Activated T-helper 1 cell treated with anti-CD3 and anti-CD28 coated beads, Interleukin-2, amount 50 U/mL, for 16 hours (primary cell): ENCODE measurements at places on chromosomes 6 and 20.

DNA sequence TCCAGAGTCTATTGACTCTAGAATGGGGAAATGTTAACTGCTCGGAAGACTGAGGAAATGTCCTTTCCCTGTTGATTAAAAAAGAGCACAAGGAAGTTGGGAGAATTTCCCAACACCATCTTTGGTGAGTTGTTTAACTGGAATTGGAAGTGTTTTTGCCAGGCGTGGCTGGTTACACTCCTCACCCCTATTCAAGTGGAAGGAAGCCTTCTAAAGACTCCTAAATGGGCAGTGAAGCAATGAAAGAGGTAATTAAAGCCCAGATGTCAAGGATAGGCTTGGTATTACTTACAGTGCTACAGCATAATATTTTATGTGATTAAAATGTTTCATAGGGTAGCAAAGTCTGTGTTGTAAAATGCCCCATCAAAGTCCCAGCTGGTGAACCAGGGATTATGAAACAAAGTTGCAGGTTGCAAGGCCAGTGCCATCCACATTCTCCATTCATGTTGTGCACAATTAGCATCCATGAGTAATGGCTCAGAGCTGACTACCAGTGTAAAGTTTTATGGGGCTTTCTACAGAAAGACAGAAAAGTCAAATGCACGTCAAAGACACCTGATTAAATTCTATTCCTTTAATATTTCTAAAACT is 52.6 kb downstream of the BTBD3 start:
- DNase-seq = no peak

DNA sequence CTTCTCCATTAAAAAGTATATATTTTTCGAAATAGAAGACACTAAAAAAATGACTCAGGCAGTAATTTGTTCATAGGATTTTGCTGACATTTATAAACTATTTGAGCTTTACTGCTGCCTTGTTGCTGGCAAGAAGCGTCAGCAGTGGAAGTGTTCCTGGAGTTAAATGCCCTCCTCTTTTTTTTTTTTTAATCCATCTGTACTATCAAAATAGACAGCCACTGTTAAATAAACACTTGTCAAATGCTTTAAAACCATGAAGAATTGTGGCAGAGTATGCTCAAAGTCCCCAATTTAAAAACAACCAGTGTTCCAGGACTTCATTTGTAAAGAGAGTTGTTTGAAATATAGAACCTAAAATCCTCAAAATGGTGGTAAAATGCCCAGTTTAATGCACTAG is 253.8 kb downstream of the NKAIN2 start:
- DNase-seq = no peak

DNA sequence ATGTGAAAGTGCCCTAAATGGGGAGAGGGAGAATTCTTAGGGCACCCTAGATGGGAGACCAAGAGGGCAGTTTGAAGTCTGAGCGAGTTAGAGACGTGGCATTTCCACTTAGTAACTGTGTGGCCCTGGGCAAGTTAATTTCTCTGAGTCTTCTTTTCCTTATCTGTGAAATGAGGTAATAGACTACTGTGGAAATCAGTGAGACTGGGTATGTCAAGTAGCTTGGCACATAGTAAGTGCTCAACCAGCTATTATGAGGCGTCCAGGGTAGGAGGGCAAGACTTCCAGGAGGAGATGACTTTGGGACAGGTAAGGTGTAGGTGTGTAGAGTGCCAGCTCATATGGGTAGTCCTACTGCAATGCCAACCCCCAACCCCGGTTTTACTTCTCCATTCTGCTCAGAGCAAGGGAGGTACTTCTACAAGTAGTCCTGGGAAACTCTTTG is 770 bp downstream of the KIF3B start:
- no peak for DNase-seq

DNA sequence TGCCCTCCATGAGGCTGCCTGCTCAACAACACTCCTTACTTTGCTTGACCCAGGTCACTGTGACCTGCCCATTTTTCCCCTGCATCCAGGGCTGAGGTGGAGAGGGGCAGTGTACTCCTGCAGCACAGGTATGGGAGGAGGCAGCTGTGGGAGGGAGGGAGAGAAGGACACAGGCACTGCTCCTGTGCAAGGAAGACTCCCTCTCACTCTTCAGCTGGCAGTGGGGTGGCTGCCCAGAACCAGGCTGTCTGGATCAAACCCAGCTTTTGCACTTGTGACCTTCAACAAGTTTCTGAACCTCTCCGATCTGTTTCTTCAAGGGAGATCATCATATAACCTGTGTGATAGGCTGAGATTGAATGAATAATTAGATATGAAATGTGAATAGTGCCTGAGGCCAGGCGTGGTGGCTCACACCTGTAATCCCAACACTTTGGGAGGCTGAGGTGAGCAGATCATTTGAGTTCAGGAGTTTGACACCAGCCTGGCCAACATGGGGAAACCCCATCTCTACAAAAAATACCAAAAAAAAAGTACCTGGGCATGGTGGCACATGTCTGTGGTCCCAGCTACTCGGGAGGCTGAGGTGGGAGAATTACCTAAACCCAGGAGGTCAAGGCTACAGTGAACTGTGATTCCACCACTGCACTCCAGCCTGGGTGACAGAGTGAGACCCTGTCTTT is 14.1 kb downstream of the TGIF2 start:
- DNase-seq = no peak

DNA sequence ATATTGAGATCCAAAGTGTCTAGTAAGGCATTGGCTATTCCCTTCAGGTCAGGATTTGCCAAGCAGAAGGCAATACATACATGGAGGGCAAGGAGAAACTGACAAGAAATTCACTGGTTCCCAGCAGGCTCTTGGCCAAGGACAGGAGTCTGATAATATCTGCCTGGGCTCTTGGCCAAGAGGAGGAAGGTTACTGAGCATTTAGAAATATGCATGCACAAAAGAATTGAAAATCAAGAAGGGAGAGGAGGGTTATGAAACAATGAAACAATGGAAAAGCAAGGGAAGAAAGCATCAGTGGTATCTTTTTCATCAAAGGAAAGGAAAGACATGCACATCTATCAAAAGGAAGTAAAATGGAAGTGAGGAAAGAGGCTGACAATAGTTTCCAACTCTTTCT is 42.4 kb downstream of the ARHGAP18 start:
- DNase-seq = no peak

GRCh38 chr20:17676378-17676759 is 5.7 kb downstream of the RRBP1 start:
- DNase-seq = no peak

- no peak for DNase-seq
Measured at GRCh38 chr6:154164397-154164796, 125.4 kb downstream of the OPRM1 start.

DNA sequence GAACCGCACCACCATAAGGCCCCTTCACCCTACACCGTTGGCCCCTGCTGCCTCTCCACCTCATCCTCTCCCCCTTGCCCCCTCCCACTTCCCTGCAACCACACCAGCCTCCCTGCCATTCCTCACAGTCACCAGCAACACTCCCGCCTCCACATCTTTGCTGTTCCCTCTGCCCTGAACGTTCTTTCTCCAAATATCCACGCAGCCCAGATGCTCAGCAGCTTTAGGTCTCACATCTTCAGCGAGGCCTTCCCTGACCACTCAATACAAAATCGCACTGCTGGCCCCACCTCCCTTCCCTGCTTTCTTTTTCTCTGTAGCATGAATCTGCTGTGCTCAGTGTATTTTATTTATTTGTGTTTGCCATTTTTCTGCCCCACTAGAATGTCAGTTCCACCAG is 20.5 kb downstream of the ITPR3 start:
- DNase-seq = no peak

DNA sequence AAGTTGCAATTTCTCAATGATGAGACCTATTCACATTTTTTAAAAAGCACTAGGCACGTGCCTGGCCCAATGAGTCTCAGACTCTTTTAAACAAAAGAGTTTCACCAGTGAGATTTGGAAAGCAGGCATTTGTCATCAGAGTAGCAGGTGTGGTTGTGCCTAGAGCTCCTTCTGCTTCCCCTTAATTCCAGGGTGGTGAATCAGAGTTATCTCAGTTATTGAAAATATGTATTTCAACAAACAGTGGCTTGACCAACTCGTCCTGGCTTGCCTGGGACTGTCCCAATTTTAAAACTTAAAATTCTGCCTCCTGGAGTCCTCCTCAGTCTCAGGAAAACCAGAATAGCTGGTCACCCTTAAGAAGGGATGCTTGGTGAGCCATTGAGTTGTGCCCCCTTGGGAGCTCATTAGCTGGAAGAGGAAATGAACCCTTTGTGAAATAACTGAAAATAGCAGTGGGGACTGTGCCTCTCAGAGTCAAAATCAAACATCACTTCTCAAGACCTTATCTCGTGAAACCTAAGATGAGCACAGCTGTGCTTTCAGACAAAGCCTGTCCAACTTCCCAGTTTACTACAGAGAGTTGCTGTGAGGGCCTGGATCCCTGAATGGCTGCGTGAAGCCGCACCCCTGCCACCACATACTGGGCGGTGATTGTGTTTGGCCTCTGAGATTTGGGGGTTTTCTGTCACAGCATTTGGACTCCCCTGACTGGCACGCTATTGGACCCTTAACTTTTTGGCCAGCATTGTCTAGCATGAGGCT is 116.3 kb downstream of the ANKRD60 start:
- no peak for DNase-seq

- DNase-seq = no peak
Measured at GRCh38 chr6:5098501-5099270, 13.5 kb downstream of the PPP1R3G start.

DNA sequence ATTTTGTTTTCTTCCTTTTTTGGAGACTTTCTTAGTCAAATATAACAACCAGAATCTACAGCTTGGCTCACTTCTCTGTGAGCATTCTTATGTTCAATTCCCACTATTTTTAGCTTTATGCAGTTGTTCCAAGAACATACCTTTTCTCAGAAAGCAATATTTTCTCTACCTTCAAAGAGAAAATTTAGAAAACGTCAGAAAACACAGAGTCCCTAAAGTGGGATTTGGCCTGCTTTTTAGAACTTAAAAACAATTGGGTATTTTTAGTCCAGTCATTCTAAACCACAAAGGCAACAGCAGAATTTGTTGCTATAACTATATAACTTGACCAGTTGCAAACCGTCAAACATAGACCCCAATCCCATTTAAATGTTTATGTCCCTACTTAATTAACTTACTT is 133.1 kb downstream of the MOXD1 start:
- DNase-seq = no peak

- no peak for DNase-seq
Measured at GRCh38 chr6:26331218-26332073, 33.6 kb upstream of the BTN3A2 start.

GRCh38 chr6:36029464-36029863 is 1.9 kb downstream of the MAPK14 start:
- no peak for DNase-seq

GRCh38 chr6:105759946-105760345 is 326.2 kb upstream of the PRDM1 start:
- DNase-seq = no peak

DNA sequence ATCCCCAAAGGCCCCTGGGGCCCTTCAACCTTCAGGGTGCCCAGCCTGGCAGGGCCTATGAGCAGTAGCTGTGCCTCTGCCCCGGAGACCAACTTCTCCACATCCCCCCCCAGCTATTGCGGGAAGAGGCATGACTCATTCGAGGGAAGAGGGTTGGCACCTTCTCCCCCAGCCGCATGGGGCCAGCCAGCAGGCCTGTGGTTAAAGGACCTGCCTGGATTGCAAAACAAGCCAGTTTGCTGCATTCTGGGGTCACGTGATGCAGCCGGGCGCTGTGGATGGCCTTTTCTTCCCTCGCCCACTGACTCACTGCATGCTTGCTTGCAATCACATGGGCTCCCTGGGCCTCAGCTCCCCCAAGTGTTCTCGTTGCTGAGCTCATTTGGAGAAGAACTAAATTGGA is 182.5 kb downstream of the MAFB start:
- no peak for DNase-seq

GRCh38 chr6:15539722-15540270 is 123.0 kb downstream of the DTNBP1 start:
- no peak for DNase-seq

- no peak for DNase-seq
Measured at GRCh38 chr6:72367439-72367838, 254.4 kb upstream of the KCNQ5 start.

DNA sequence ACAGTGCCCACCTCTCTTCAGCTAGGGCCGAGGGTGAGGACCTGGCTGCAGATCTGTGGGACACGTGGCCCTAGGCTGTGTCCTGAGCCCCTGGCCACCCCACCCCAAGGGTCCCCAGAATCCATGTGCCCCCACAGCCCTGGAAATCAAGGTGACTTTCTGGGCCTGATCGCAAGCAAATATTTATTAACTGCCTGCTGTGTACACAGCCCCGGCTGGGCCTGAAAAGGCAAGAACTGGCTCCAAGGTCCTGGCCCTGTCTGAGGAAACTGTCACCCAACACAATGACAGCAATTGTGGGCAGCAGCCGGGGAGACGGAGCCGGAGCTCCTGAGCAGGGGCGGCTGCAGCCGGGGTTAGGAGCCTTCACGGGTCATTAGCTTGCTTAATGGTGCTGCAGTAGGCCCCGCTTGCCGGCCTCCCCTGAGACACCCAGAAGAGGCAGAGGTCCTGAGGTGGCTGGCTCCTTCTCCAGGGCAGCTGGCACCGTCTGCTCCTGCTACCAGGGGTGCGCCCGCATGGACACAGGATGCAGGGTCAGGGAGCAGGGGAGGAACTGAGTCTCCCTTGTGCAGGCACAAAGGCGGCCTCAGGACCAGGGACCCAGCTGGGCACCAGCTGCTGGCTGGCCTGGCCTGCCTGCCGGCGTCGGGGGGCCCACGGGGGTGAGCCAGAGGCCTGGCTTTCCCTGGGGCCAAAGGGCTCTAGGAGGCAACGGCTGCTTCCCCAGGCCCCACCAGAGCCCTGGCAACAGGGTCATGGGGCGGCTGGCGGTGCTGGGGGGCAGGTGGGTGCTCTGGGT is 24.1 kb downstream of the NPEPL1 start:
- DNase-seq = no peak

DNA sequence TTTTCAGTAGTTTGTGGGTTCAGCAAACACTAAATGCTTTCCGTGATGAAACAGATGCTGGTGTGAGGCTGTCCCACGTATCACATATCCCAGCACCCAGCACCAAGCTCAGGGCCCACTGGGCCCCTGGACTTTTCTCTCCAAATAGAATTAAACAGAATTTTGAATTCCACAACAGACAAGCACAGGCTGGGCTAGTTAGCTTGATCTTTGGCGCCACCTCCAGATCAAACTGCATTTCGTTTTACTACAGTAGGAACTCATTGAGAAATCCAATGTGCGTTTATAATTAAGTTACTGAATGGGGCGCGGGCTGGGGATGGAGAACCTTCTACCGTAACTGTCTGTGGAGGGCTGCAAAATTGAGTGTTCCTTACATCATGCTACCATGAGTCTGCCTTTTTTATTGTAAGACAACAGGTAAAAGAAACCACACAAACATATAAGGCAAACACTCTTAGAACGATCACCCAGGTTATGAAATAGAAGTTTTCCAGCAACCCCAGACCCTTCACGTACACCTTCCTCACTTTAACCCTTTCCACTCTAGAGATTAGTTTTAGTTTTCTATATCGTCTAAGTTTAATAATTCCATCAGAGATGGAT is 107.8 kb downstream of the ZFP64 start:
- DNase-seq = no peak
